ENCODE measurements at places on chromosomes 4 and X. TPM values are rescaled to one million over a fixed set of nuclear protein-coding genes. Genes with fewer than 3 reads are reported as not detected.

Gene SOX3
- total RNA-seq = not detected

Gene RPA4
- 0.23 TPM for total RNA-seq

Gene MAGIX
- 1.6 TPM for total RNA-seq

- no peak for DNase-seq
Observed at GRCh38 chrX:129719931-129720530, 18.7 kb upstream of the XPNPEP2 start.

GRCh38 chr4:130419211-130419975, 1323.4 kb downstream of the C4orf33 start:
- DNase-seq = no peak

GRCh38 chr4:94575652-94576051, 123.9 kb downstream of the PDLIM5 start:
- no peak for DNase-seq

GRCh38 chr4:57342411-57342810, 232.2 kb upstream of the IGFBP7 start:
- no peak for DNase-seq

GRCh38 chrX:53075011-53075410, 7.2 kb upstream of the TSPYL2 start:
- DNase-seq = no peak

- no peak for DNase-seq
Observed at GRCh38 chr4:143390764-143391163, 54.1 kb downstream of the GAB1 start.
